ENCODE measurements at places on chromosomes 3 and 15.

- no peak for DNase-seq
Measured at GRCh38 chr3:132879656-132880055, 157.4 kb upstream of the NPHP3 start.

DNA sequence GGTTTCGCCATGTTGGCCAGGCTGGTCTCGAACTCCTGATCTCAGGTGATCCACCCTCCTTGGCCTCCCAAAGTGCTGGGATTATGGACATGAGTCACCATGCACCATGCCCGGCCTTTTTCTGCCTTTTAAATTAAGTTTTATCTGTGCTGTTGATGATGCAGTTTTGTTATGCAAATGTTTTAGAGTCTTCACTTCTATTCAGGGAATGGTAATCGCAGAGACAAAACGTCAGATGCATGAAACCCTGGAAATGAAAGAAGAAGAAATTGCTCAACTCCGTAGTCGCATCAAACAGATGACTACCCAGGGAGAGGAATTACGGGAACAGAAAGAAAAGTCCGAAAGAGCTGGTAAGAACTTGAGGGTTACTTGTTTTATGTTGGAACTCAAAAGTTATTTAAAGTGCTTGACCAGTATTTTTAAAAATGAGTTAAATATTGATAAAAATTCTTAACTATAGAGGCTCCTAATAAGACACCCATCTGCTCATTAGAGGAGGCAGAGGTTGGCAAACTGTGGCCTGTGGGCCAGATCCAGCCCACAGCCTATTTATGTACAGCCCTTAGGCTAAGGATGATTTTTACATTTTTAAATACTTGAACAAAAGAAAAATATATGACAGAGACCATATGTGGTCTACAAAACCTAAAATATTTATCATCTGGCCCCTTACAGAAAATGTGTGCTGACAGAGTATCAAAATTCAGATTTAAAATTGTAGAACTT is 127.8 kb upstream of the LRRFIP2 start:
- no peak for DNase-seq

DNA sequence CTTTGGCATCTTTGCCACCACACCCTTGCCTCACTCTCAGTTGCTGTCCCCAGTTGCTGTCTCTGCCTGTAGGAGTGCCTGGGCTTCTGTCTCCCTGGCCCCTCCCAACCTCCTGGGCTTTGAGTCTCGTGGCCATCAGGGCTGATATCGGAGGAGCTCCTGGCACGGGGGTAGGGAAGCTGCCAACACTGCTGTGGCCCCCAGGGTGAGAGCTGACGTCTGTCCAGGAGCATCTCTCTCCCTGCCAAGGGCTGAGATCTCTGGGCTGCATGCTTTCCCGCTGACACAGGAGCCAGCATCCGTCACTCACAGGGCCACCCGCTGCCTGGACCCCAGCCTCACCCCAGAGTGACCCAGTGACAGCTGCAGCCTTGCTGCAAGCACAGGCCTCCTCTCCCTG is 47.4 kb downstream of the EXOG start:
- no peak for DNase-seq

GRCh38 chr3:172752651-172753050 is 2.1 kb downstream of the ECT2 start:
- no peak for DNase-seq

- DNase-seq = no peak
Measured at GRCh38 chr3:98679986-98680385, 83.2 kb upstream of the ST3GAL6 start.

DNA sequence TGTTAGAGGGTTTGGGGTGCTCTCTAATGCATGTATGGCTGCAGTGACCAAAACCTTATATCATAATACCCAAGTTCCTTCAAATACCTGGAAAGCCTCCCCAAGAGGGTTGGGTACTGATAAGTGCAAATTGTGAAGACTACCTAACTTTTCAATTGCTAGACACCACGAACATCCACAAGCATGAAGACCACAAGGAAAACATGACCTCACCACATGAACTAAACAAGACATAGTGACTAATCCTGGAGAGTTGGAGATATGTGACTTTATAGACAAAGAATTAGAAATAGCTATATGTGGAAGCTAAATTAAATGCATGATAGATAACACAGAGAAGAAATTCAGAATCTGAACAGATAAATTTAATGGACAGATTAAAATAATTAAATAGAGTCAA is 23.9 kb upstream of the AADACL2 start:
- no peak for DNase-seq

Measured in stimulated activated CD4-positive, alpha-beta T cell treated with anti-CD3 and anti-CD28 coated beads, TNF-alpha, amount 100 ng/mL, for 1 hour (primary cell).